ENCODE measurements at places on chromosomes 5 and 9. TPM values are rescaled to one million over a fixed set of nuclear protein-coding genes. Genes with fewer than 3 reads are reported as not detected.

Gene GRXCR2
- 0.29 TPM for total RNA-seq

GRCh38 chr5:14337593-14337992 is 194.5 kb downstream of the TRIO start:
- DNase-seq, result no peak

DNA sequence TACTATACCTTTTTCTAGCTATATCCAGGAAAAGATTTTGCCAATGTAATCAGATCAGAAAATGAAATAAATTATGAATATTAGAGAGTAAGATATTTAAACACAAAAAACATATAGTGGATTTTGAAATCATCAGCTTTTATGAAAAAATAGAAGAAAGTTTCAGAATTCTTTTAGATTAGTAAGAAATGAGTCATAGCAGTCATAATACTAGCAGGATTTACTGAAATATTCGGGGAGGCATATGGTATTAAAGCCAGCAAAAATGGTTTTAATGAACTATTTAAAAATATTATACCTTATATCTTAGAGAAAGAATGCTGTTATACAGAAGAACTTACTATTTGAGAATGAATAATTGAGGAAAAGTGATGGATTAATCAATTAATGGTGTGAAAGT is 303.6 kb upstream of the NUDT12 start:
- no peak for DNase-seq

Gene ZBED3
- 5.9 TPM for total RNA-seq

Gene LCN1
- not detected for total RNA-seq

GRCh38 chr9:3716415-3716814 is 190.6 kb upstream of the RFX3 start:
- no peak for DNase-seq

DNA sequence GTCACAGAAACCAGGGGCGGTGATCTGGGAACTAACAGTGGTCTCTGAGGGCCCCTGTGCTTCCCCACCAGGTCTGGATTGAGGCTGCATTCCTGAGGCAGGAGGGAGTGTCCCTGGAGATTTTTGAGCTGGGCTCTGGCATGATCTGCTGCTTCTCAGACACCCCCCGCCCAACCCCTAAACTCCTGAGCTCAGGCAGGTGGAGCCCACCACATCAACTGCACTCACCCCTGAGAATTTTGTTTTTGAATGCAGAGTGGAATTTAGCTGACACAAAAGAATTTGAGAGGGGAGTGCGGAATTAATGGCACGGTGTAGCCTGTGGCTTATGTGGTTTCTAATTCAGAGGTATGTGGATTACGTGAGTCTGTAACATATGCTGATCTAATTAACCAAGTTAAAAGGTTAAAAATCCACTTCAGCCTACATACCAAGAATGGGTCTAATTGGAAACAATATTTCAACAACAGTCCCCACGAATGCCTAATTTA is 23.9 kb upstream of the CTSL start:
- no peak for DNase-seq

Gene NCBP1
- 30.2 TPM for total RNA-seq

- DNase-seq, result no peak
Measured at GRCh38 chr9:83623679-83624076, 735 bp downstream of the IDNK start.

- no peak for DNase-seq
Measured at GRCh38 chr9:69180670-69181069, 6.6 kb downstream of the TJP2 start.

DNA sequence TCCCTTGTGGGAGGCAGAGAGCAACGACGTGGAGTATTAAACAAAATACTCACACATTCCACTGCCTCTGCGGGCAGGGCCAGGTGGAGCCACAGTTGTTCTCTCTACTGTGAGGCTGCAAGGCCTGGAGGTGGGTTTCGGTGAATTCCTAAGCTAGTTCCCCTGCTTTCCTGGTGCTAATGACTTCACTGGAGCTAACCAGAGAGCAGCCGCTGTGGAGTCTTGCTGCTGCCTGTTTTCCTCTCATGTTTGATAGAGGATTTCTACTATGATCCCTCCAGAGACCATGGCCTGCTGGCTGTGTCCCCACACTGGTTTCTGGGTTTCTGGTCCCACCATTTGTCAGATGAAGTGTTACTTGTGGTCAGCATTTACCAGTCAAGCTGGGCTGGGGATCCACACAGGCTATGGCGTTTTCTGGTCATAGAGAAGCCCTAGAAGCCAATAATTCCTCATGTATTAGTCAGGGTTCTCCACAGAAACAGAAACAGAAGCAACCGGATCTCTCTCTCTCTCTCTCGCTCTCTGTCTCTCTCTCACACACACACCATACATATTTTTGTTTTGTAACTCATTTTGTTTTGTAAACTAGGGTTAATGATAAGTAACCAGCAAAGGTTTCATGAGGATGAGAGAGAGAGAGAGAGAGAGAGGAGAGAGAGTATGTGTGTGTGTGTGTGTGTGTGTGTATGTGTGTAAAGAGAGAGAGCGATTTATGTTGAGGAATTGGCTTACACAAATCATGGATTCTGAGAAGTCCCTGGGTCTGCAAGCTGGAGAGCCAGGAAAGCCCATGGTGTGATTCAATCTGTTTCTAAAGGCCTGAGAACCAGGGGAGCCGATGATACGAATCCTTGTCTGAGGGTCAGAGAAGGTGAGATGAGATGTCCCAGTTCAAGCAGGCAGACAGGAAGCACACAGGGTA is 403.0 kb downstream of the GADD45G start:
- DNase-seq, result no peak

DNA sequence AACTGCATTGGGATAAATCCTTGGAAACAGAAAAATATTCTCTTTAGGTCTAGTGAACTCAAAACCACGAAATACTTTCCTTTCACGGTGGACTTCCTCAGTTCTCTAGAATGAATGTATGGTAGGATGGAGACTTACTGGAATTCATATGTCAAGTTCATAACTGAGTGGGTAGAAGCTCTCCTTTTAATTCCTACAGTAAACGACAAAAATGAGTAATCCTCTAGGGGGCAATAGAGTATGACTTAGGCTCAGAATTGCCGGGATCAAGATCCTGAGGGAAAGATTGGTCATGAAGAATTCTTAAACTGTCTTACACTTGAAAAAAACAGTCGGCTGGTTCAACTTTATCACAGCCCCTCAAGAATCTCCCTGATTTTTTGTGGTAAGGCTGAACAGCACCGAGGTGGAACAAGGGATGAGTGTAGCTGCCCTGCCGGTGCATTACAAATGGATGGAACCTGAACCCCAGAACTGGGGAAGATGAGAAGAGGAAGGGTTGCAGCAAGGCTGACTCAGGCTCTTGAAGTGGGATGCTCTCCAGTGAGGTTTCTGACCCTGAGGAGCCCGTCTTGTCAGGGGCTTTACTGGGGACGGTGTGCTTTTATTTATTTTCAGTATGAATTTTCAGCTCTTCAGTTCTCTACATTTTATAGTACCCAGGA is 14.0 kb upstream of the LOX start:
- no peak for DNase-seq

DNA sequence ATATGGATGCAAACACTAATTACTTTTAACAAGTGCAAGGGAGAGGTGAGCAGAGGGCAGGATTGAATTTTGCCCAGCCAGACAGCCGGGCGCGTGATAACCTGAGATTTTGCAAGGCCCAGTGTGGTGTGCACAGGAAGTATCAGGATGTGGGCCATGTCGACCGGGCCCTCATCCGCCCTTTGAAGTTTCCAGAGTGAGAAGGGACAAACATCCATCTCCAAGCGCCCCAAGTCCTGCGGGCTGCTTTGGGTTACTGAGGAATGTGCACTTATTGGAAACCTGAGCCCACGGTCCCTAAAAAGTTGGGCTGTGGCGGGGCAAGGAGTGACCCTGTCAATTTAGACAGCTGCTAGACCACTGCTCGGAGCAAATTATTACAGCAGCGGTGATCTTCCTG is 272.2 kb upstream of the IRX2 start:
- no peak for DNase-seq

Gene IRGM
- total RNA-seq, result 0.80 TPM

- DNase-seq, result no peak
Measured at GRCh38 chr9:16367605-16368231, 502.8 kb downstream of the BNC2 start.

GRCh38 chr9:101176384-101176783 is 147.9 kb downstream of the PLPPR1 start:
- no peak for DNase-seq

Gene ENHO
- 1.8 TPM for total RNA-seq
